ENCODE measurements at places on chromosomes 4 and X.

GRCh38 chr4:17966312-17966711 is 55.2 kb downstream of the LCORL start:
- H3K4me1 ChIP-seq, result no peaks in the 10 kb centered on the region
- no peak overlapping the region for H3K4me3 ChIP-seq
- H3K27me3 ChIP-seq, result no peaks in the 10 kb centered on the region
- H3K27ac ChIP-seq, result no peak overlapping the region
- peaks cover 9% of the 10 kb centered on the region for H3K36me3 ChIP-seq

DNA sequence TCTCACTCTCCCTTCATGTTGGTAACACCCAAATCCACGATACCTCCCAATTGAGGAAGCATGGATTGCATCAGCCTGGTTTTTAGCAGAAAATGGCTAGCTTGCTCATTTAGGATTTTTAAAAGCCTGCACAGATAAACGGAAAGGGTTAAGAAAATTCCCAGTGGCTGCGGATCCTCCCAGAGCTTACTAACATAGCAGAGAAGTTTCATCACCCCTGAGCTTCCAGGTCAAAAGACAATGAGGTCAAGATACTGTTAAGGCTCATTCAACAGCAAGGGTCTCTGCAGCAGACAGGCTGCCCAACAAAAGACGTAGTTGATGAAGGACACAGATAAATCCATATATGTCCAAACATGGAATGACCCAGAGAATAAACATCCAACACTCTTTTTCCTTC is 220.2 kb downstream of the ASMT start:
- H3K27ac ChIP-seq, result no peak overlapping the region
- H3K36me3 ChIP-seq, result no peaks in the 10 kb centered on the region
- no peak for DNase-seq
- no peaks in the 10 kb centered on the region for H3K27me3 ChIP-seq

- H3K27ac ChIP-seq, result no peak overlapping the region
- no peaks in the 10 kb centered on the region for H3K4me1 ChIP-seq
- no peaks in the 10 kb centered on the region for H3K36me3 ChIP-seq
- DNase-seq, result no peak
- H3K4me3 ChIP-seq, result no peak overlapping the region
These were observed 40.3 kb upstream of the ACSL4 start for GRCh38 chrX:109773374-109773773.

DNA sequence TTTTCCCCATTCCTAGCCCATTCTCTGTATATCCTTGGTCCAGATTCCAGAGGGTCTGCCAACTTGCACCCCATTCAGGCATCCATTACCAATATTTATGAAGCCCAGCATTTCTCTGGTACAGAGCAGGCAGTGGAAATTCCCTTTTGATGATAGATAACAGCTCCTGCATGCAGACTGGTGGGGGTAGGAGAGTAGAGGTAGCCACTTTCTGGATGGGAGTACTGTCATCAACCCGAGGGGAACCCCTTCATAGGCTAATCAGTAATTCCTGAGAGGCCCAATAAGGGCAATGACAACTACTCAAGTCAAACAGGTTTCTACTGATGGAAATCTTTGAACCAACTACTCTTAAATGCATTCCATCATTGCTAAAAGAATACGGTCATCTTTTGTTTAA is 63.7 kb downstream of the COL25A1 start:
- no peak overlapping the region for H3K4me3 ChIP-seq
- H3K4me1 ChIP-seq, result no peaks in the 10 kb centered on the region
- no peaks in the 10 kb centered on the region for H3K27me3 ChIP-seq
- DNase-seq, result no peak

DNA sequence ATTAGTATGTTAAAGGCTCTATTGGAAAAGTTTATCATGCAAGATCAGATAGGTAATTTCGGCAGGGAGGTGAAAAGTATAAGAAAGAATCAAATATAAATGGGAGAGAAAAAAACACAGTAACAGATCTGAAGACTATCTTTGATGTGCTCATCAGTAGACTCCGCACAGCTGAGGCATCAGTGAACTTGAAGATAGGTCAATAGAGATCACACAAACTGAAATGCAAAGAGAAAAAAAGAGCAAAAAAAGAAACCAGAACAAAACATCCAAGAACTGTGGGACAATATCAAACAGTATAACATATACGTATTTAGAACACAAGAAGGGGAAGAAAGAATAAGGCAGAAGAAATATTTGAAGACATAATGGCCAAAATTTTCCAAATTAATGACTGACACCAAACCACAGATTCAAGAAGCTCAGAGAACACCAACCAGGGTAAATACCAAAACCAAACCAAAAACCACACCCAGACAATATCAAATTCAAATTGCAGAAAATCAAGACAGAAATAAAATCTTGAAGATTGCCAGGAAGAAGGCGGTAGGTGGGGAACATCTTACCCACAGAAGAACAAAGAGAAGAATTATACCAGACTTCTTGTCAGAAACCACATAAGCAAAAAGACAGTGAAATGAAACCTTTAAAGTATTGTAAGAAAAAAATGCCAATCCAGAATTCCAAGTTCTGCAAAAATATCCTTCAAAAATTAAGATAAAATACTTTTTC is 29.1 kb downstream of the PFKFB1 start:
- H3K4me1 ChIP-seq, result no peaks in the 10 kb centered on the region
- H3K27ac ChIP-seq, result no peak overlapping the region
- no peaks in the 10 kb centered on the region for H3K36me3 ChIP-seq
- no peak overlapping the region for H3K4me3 ChIP-seq
- no peak for DNase-seq
- no peaks in the 10 kb centered on the region for H3K27me3 ChIP-seq

DNA sequence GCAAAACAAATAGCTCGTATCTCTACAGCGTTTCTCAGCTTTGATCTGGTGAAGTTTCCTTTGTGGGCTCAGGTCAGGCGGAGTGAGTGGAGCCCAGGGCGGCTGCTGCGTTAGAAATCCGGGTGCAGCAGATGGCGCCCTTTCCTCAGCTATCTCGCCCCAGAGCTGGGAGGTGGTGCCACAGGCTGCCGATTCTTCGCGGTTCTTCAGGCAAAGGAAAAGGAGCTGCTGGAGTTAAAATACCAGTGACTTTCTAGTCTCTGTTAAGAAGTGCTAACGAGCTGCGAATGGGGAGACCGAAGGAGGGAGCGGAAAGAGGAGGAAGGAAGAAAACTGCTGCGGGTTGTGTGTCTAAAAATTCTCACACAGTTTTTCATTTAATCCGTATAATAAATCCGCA is 114.6 kb downstream of the CPE start:
- peaks cover 5% of the 10 kb centered on the region for H3K4me1 ChIP-seq
- no peak overlapping the region for H3K27ac ChIP-seq
- peaks cover 67% of the 10 kb centered on the region for H3K36me3 ChIP-seq
- H3K27me3 ChIP-seq, result no peaks in the 10 kb centered on the region

GRCh38 chr4:137267024-137267423 is 265.3 kb downstream of the PCDH18 start:
- no peak overlapping the region for H3K4me3 ChIP-seq
- no peaks in the 10 kb centered on the region for H3K4me1 ChIP-seq
- H3K27ac ChIP-seq, result no peak overlapping the region
- no peak for DNase-seq
- H3K27me3 ChIP-seq, result no peaks in the 10 kb centered on the region
- no peaks in the 10 kb centered on the region for H3K36me3 ChIP-seq

Data from endodermal cell (in vitro differentiated cells).